ENCODE measurements at places on chromosomes 6 and 20.

- no peak for DNase-seq
Measured at GRCh38 chr6:48111575-48111974, 578 bp upstream of the PTCHD4 start.

- DNase-seq, result no peak
Measured at GRCh38 chr6:35581633-35582032, 68.9 kb upstream of the TULP1 start.

DNA sequence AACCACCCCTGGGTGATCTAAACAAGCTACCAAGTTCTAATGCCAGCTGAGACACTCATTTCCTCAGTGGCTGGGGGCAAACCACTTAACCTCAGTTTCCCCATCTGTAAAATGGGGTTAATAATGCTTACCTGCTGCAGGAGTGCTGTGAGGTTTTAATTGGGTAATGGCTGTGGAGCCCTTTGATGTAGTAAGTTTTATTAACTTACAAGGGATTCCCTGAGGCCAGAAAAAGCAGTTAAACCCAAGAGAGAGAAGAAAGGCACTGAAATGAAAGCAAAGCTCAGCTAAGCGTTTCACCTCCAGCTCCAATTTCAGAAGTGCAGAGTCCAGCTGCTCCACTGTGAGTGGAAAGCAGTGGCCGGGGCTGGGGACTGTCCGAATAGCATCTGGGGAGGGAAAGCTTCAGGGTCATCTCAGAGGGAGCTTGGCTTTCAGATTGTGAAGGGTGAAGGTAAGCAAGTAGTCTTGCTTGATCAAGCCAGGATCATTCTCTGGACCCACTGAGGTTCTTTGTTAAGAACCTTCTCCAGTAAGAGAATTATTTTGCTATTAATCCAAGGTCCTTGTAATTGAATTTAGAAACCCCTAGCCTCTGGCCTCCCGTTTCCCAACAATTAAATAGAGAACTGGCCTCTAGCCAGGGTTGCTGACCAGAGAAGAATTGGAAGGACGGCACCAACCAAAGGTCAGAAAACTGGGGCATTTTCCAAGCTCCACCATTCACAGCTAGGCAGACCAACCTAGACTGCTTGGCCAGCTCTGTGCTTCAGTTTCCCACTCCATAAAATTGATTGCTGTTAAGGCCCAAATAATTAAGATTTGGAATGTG lies 20.9 kb upstream of the TCP11 start:
- DNase-seq, result no peak

GRCh38 chr20:56762401-56762800 lies 133.3 kb downstream of the TFAP2C start:
- no peak for DNase-seq

DNA sequence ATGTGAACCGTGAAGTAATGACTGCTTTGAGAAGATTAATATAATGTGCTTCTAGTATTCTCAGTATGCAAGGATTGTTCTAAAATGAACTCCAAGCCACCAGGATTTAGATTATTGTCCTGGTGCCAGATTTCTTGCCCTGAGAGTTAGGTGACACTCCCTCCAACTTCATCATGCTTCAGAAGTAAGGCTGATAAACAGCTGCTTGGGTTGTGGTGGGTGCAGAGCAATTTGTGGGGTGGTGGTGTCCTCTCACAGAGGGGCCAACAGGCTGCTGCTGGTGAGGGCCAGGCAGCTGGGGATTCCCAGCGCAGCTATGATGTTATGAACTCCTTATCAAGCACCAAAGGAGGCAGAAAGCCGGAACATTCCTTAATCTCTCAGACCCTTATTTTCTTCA lies 114.6 kb downstream of the MCHR2 start:
- DNase-seq, result no peak

DNA sequence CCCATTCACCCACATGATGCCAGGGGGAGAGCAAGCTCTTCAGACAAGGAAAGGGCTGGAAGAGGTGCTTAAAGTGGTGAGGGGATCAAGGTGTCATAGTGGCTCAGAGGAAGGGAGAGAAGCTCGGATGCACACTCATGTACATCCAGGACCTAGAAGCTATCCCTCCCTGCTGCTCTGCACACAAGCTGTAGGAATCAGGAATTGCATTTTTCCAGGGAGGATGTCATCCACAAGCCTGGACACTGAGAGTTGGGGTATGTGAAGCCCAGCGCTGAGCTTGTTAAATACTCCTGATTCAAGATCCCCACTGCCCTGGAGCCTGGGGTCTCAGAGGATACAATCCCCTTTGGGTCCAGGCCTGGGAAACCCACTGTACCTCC lies 85.8 kb upstream of the CCDC167 start:
- no peak for DNase-seq

DNA sequence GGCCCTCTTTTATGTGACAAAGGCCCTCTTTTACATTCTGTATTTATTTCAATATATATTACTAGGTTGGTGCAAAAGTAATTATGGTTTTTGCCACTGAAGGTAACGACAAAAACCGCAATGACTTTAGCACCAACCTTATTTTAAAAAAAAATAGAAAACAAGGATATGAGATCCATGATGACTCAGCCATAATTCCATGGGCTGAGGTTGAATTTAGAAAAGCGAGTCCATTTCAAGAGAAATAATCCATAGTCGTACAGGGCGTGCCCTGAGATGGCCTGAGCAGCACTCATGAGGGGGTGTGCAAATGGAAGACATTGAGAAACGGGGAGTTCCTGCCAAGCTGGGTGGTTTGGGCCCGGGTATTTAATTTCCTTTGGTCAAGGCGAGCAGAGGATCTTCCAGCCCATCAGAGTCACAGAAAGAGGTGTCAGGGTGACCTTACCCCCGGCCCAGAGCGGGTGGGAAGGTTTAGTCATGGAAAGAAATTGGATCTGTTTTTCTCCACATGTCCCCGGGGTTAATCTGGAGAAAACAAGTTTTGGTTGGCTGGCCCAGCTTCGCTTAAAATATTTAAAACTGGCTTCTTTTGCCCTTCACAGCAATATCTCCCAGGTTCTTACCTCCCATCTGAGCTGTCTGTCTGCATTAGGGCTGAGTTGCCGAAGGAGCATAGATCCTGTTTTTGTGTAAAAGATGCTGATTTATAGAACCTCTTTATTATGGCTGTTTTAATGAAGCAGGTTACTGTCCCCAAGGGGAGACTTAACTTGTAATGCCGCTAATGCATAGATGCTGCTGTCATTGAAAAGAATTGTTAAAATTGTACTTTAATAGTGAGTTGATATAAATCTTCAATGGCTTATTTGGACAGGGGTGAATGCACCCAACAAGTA lies 255.6 kb downstream of the PREX1 start:
- no peak for DNase-seq

- DNase-seq, result no peak
Measured at GRCh38 chr20:25606094-25606695, 17.6 kb downstream of the NANP start.

GRCh38 chr6:2264932-2265331 lies 19.5 kb upstream of the GMDS start:
- DNase-seq, result no peak

DNA sequence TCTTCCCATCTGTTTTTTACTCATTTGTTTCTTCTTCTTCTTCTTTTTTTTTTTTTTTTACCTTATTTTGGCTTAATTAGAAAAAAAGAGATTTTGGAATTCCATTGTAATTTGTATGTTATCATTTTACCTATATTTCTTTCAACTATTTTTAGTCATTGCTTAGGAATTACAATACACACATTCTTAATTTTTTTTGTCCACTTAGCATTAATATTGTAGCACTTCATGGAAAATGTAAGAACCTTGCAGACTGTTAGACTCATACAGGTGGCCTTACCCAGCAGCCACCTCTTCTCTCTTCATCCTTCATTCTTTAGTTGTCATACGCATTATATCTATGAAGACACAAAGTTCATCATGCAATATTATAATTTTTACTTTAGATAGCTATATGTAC lies 5.8 kb upstream of the SLC18B1 start:
- DNase-seq, result no peak

- DNase-seq, result no peak
Measured at GRCh38 chr6:134724771-134725340, 225.0 kb downstream of the ALDH8A1 start.

DNA sequence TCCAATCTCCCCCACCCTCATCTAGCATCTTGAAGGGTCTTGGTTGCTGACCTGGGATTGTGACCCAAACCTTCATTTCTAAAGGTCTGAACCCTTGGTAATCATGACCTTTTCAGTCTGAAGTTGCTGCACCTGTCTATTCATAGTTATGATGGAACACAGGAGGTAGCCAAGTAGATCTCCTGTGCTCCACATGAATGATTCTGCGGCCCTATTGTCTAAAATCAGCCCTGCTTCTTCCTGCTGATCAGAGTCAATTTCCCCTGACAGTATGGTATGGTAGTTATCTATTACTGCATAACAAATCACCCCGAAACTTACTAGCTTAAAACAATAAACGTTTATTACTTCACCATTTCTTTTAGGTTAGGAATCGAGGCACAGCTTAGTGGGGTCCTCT lies 9.0 kb downstream of the OR2B6 start:
- DNase-seq, result no peak

DNA sequence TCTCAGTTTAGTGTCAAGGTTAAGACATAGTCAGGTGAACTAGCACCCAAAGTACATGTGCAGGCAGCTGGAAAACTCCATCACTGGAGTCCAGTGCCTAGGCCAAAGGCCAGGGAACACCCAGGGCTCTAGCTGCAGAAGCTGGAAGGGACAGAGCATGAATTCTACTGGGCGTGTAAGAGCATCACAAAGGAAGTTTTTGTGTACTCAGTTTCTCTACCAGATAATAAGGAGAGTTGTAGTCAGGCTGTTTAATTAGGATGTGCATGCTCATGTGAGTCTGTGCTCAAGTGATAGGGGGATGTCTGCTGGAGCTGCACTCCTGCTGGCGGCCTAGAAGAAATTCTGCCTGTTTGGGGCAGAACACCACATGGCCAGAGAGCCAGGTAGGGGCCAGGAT lies 8.1 kb downstream of the L3MBTL1 start:
- DNase-seq, result no peak

- no peak for DNase-seq
Measured at GRCh38 chr6:69802995-69803394, 6.2 kb upstream of the LMBRD1 start.

- no peak for DNase-seq
Measured at GRCh38 chr6:152248980-152249379, 388.2 kb downstream of the SYNE1 start.

DNA sequence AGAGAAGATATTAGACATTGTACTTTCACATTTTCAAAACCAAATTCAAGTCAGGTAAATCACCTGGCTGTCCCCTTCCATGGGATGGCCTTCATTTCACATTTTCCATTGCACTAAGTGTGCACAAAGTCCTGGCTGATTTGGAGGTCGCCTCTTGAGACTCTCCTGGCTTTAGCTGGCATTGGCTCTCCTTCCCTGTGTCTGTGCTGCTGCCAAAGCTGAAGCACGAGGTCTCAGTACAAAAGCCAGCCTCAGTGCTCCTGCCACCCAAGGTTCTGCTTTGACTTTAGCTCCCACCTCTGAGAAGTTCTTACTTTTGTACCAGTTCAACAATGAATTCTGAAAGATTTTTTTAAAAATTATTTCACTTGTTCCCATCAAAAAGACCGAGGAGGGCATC lies 289.2 kb upstream of the CNR1 start:
- DNase-seq, result no peak

DNA sequence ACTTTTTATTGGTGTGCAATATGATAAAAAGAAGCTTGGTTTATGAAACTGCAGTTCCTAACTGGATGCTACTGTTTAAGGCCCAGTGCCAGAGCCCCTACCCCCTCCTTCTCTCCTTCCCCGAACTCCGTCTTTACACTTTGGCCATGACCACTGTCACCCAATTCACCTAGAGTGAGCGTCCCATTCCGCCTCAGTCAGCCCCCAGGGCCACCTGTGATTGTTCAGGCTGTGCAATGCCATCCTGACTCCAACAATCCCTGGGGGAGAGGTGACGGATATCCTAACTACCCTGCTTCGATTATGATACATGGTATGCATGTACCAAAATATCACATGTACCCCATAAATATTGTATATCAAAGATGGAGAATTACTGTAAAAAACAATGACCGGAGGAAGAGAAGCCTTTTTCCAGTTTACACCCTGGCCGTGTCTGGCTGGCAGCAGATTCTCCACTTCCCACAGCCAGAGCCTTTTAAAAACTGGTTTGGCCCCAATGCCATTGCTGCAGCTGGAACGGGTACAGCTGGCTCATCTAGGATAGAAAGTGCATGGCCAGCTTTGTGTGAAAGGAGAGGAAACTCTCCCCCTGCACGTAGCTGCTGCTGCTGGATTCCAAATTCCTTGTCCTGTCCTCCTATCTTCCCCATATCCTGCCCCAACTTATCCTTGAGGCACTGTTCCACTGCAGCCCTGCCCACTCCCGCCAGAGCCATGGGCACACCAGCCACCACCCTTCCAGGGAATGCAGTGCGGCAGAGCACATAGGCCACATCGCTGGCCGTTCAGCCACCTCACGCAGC lies 99.7 kb downstream of the JPH2 start:
- DNase-seq, result no peak

DNA sequence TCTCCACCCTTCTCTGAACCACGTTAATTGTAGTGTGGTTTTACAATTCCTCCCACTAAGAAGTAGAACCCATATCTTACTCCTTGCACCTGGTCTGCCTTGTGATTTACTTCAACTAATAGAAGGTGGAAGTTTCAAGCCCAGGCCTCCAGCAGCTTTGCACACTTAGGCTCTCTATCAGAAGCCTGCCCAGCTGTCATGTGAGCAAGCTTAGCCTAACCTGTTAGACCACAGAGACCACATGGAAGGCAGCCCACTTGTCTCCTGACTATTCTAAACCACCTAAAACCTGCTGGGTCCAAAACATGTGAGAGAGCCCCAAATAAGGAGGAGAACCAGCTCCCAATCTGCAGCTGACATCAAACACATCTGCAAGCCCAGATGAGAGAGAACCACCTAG lies 127.6 kb upstream of the BTBD3 start:
- DNase-seq, result no peak

DNA sequence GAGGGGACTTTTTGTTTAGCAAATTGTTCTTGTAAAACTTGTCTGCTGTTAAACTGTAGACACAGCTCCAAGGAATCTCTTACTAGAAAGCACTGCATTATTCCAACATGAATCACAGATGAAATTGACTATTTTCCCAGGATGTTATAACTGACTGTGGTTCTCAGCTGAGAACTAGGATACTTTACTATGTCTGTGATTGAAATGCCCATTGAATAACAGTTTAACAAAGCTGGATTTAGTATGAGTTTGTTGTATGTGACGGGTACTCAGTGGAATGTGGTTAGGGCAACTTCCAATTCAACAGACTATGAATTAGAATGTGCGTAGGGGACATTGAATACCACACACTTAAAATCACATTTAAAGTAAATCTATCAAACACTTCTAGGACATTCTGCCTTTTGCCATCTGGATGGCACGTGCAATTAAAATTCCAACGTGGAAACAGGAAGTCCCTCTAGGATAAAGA lies 193.4 kb upstream of the PREP start:
- no peak for DNase-seq

- no peak for DNase-seq
Measured at GRCh38 chr6:163946437-163946836, 531.9 kb downstream of the QKI start.

GRCh38 chr6:44858998-44859397 lies 469.1 kb upstream of the RUNX2 start:
- no peak for DNase-seq

- no peak for DNase-seq
Measured at GRCh38 chr6:30157581-30157980, 3.4 kb downstream of the TRIM10 start.

- no peak for DNase-seq
Measured at GRCh38 chr20:17579369-17580039, 9.6 kb downstream of the DSTN start.

GRCh38 chr6:26375270-26375669 lies 7.6 kb upstream of the BTN2A2 start:
- no peak for DNase-seq

- DNase-seq, result peak; percentile 46
Measured at GRCh38 chr20:47784599-47785310, 526 bp downstream of the SULF2 start.

- DNase-seq, result peak; percentile 96
Measured at GRCh38 chr6:30721198-30722024, 1.3 kb downstream of the TUBB start.
